8988T (cell line): ENCODE measurements at places on chromosomes 11 and 22.

DNA sequence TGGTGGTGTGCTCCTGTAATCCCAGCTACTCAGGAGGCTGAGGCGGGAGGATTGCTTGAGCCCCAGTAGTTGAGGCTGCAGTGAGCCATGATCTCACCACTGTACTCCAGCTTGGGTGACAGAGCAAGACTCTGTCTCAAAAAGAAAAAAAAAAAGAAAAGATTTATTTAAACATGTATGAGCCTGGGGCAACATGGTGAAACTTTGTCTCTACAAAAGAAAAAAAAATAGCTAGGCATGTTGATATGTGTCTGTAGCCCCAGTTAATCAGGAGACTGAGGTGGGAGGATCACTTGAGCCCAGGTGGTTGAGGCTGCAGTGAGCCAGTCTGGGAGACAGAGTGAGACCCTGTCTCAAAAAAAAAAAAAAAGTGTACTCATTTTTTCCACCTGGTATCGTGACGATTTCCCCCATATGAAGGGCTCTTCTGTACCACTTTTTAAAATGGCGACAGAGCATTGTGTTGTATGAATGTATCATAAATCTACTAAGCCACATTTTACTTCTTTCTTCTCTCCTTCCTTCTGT, 16.4 kb upstream of the KCTD14 start:
- DNase-seq, result no peak

DNA sequence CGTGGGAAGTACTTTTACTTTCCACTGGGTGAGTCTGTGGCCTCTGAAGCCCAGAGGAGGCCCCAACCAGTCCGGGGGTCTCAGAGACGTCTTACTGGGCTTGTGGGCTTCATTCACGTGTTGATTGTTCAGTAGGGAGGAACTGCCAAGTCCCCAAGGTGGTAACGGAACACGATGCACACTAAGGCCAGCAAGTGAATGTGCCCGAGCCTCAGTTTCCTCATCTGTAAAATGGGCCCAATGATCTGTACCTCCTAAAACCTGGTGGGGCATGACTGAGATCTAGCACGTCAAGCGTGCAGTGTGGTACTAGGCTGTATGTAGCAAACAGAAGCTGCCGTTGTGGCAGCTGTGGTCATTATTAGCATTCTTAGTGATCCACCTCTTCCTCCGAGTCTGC, 499.1 kb downstream of the MN1 start:
- no peak for DNase-seq

- DNase-seq, result no peak
Observed at GRCh38 chr22:19571995-19572394, 47.8 kb upstream of the CLDN5 start.

DNA sequence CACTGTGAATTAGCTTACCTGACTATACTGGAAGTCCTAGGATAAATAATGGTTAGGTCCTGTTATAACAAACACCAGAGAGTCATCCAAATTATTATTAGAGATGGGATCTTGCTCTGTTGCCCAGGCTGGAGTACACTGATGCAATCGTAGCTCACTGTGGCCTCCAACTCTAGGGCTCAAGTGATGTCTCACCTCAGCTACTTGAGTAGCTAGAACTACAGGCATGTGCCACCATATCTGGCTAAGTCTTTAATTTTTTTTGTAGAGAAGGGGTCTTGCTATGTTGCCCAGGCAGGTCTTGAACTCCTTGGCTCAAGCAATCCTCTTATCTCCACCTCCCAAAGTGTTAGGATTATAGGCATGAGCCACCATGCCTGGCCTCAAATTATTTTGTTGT, 37.2 kb downstream of the OSBP start:
- DNase-seq, result no peak

GRCh38 chr11:126214441-126214840, 2.9 kb downstream of the FAM118B start:
- DNase-seq, result no peak

DNA sequence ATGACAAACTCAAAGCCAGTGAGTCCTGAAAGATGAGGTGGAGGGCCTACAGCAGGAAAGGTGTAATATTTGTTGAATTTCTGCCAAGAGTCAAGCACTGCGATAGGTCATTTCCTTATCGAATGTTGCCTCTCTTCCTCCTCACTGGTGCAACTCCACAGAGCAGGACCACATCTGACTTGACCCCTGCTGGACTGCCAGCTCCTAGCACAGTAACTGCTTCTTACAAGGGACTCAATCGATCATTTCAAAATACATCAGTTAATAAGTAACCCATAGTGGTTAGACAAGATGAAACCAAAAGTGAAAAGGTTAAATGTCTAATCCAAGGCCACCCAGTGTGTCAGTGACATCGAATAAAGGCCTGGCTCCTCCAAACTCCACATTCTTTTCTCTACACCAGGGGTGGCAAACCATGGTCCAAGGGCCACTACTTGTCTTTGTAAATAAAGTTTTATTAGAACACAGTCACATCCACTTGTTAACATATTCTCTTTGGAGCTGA, 98.5 kb upstream of the CSNK2A3 start:
- DNase-seq, result no peak

- no peak for DNase-seq
Observed at GRCh38 chr11:8789864-8790263, 107.3 kb downstream of the RPL27A start.

GRCh38 chr11:69694781-69695180, 9.0 kb downstream of the FGF19 start:
- DNase-seq, result no peak

DNA sequence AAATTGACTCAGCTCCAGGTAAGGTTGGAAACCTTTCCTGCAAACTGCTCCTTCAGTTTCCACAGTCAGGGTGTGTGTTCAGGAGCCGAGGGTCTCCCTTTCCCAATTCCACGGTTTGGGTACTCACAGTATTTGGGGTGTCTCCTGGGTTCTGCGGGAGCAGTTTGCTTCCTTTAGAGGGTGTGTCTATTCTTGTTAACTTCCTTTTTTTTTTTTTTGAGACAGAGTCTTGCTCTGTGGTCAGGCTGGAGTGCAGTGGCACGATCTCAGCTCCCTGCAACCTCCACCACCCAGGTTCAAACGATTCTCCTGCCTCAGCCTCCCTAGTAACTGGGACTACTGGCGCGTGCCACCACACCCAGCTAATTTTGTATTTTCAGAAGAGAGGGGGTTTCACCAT, 251.4 kb downstream of the LUZP2 start:
- DNase-seq, result no peak

- DNase-seq, result no peak
Observed at GRCh38 chr11:76588455-76589325, 81.9 kb downstream of the LRRC32 start.

DNA sequence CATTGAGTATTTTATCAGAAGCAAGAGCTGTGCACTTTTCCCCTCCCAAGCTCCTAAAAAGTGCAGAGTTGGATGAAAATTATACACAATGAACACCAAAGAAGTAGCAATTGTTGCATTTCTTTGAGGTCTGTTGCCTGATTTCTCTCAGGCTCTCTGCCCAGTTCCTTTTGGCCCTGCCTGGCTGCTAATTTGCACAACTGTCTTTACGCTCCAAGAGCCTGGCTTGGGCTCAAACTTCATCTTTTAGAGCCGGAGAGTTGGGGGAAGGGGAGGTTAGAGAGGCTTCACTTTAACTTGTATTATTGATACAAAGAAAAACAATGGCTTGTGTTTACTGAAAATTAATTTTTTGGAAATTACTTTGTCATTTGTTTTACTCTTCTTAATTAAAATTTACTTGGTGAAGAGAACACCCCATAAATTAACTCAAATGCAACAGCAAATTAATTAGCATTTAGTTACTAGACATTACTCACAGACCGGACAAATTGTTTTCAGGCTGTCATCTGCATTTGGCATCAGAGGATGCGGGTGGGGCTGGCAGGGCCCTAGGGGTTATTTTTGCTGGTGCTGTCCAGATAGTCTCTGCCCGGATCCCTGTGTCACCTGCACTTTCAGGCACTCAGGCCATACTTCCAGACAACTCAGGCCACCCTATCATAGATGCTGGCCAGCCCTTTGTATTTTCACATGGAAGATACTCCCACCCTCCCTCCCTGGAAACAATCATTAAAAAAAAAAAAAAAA, 407.3 kb downstream of the NXPE2 start:
- DNase-seq, result no peak

GRCh38 chr11:112394304-112394703, 133.6 kb upstream of the PLET1 start:
- DNase-seq, result no peak

DNA sequence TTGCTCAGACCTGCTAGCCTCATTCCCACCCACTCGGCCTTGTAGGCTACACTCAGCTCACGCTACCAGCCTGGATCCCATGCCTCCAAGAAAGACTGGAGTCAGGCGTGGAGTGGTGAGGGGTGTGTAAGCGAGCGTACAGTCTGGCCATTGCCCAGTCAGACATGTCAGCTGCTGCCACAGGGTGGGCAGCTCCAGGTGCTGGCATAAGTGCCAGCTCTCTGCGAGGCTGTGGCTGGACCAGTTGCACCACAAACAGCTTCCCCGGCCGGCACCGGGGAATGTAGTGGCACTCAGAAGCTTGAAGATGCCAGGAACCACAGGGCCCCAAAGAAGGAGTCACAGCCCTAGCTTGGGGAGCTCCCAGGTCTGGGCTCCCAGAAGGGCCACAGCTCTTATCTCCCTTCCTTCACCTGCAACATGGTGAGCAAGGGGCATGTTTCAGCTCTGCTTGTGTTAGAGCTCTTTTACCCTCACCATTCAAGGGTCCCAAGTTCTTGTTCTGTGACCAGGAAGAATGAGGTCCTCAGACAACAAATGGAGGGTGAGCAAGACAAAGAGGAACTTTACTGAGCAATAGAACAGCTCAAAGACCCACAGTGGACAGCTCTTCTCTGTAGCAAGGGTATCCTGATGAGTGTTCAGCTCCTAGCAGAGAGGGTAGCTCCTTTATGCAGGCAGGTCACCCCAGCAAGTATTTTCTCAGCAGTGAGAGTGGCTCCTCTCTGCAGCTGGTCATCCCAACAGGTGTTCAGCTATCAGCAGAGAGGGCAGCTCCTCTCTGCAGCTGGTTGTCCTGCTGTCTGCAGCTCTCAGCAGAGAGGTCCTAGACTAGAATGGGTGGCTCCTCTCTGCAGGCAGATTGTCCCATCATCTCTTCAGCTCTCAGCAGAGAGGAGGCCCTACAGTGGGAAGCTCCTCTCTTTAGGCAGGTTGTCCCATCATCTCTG, 6.0 kb downstream of the SBF2 start:
- no peak for DNase-seq

GRCh38 chr22:20811171-20811570, 37.3 kb downstream of the SERPIND1 start:
- DNase-seq, result no peak

DNA sequence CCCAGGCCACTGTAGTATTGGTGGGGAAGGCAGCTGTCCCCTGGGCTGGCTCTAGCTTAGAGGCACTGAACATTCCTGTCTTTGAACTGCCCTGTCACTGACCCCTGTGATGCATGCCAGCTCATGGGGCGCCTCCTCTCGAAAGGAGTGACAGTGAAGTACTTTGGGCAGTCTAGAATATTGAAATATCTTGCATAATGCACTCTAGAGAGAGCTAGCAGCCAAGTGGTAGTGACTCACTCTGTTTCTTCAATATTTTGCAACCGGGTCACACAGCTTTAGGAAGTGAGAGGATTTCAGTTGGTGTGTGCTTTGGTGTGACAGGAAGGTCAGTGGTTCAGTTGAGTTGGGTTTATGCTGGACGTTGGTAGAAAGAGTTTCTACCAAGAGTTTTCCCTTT, 35.5 kb upstream of the ST14 start:
- DNase-seq, result no peak

GRCh38 chr11:38425578-38425977, 1827.5 kb upstream of the RAG2 start:
- DNase-seq, result no peak

DNA sequence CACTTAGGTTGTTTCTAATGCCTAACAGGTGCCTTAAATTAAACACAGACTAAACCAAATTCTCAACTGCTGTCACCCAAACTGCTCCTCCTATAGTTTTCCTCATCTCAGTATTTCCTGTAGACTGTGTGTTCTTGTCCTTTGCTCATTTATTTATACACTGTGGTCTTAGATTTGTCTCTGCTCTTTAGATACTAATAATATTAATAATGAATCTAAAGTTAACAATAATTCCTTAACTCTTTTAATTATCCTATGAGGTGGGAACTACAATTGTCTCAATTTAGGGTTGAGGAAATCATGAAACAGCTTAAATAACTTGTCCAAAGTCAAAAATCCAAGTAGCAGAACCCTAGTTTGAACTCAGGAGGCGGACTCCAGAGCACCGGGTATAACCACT, 43.9 kb upstream of the YPEL1 start:
- no peak for DNase-seq

- DNase-seq, result no peak
Observed at GRCh38 chr11:61724437-61724836, 28.0 kb upstream of the MYRF start.

- no peak for DNase-seq
Observed at GRCh38 chr11:19187114-19187832, 14.5 kb downstream of the CSRP3 start.

GRCh38 chr11:70647188-70648166, 249.1 kb downstream of the CTTN start:
- no peak for DNase-seq

DNA sequence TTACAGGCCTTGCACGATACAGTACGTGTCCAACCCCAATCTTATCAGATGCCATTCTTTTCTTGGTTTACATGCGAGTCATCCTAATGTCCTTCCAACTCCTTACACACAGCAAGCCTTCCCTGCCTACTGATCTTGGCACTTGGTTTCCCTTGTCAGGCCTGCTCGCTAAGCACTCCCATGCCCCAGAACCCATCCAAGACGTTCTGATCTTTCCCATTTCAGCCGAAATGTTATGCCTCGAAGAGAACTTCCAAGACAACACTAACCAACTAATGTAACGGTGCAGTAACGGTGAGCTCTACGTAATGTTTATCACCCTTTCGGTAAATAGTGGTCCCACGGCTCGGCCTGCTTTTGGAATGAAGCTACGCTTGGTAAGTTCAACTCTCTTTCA, 521 bp downstream of the PES1 start:
- no peak for DNase-seq

DNA sequence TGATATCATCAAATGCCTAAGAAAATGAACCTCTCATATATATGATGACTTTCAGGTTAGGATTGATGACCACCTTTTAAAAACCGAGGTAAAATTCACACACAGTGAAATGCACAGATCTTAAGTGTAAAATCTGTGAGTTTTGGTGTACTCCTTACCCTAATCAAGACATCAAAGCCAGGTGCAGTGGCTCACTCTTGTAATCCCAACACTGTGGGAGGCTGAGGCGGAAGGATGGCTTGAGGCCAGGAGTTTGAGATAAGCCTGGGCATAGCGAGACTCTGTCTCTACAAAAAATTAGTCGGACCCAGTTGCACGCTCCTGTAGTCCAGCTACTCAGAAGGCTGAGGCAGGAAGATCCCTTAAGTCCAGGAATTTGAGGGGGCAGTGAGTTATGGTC, 140.4 kb downstream of the UVRAG start:
- no peak for DNase-seq
